Stimulated activated CD4-positive, alpha-beta T cell treated with anti-CD3 and anti-CD28 coated beads, Interleukin-4, amount 100 ng/mL, for 4 hours (primary cell): ENCODE measurements at places on chromosomes 2 and 18.

DNA sequence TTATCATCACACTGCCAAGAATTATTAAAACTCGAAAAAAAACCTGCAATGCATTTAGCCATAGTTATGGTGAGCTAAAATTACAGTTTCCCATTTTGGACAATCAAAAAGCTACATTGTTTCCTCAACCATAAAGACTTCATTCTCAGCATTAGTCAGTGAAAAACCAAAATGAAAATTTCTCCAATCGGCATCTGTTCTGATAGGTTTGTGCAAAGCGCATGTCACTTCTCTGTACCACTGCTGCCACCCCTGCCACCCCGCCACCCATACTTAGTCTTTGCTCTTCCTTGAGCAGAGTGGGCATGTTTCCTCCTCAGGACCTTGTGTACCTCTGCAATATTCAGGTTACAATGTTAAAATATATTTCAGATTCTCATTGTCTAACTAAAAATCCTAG is 7.1 kb upstream of the ZBTB14 start:
- DNase-seq: no peak

DNA sequence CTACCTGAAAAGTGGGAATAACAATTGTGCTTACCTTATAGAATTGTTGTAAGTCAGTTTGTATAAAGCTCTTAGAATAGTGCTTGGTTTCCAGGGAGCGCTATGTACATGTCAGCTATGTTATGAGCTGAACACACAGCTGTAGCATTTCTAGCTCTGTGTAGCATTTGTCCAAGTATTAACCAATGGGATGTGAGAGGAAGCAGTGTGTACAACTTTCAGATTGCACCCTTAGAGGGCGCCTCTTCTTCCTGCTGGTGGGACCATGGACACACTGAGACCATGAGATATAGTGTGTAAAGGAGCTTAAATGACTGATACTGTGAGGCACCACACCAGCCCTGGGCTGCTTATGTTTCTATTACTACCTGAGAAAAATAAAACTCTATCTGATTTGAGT is 380.2 kb downstream of the LNPK start:
- no peak for DNase-seq

- no peak for DNase-seq
Measured at GRCh38 chr18:38241216-38241615, 675.6 kb upstream of the CELF4 start.

DNA sequence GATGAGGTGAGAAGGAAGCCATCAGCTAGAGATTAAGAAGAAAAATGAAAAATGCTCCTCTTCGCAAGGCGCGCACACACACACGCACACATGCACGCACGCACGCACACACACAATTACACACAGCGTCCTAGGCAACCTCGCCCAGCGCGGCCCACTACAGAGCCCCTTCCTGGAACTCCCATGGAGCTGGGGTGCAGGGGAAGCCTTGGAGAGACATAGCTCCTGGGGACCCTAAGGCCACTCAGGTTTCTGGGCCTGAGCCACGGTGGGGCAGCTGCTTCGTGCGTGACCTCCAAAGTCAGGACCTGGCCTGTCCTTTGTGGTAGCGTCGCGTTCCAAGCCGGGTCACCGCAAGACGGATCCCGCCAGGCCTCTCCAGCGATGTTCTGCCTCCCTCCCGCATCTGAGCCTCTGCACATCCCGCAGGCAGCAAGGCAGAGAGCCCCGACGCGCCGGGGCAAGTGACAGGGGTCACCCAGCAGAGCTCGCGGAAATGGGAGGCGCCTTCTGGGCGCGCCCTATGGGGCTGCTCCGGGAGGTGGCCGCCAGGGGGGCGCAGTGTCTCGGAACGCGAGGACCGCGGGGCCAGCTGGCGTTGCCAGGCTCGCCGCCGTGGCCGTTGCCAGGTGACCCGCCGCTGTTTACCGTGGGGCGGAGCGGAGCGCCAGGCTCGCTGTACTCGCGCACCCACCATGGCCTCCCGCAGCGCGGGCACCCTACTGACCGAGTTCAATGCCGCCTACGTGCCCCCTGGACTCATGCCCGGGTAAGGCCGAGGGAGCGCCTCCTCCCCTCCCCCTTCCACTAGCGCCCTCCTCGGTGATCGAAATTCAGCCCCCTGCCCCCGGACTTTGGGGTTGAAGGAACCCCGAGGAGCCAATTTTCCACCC is 79.0 kb downstream of the CIB4 start:
- no peak for DNase-seq

GRCh38 chr2:30206461-30207430 is 24.6 kb upstream of the LBH start:
- no peak for DNase-seq

GRCh38 chr2:182077448-182078142 is 91.9 kb downstream of the PPP1R1C start:
- no peak for DNase-seq

GRCh38 chr2:45276914-45277313 is 267.7 kb upstream of the SIX2 start:
- DNase-seq: no peak

DNA sequence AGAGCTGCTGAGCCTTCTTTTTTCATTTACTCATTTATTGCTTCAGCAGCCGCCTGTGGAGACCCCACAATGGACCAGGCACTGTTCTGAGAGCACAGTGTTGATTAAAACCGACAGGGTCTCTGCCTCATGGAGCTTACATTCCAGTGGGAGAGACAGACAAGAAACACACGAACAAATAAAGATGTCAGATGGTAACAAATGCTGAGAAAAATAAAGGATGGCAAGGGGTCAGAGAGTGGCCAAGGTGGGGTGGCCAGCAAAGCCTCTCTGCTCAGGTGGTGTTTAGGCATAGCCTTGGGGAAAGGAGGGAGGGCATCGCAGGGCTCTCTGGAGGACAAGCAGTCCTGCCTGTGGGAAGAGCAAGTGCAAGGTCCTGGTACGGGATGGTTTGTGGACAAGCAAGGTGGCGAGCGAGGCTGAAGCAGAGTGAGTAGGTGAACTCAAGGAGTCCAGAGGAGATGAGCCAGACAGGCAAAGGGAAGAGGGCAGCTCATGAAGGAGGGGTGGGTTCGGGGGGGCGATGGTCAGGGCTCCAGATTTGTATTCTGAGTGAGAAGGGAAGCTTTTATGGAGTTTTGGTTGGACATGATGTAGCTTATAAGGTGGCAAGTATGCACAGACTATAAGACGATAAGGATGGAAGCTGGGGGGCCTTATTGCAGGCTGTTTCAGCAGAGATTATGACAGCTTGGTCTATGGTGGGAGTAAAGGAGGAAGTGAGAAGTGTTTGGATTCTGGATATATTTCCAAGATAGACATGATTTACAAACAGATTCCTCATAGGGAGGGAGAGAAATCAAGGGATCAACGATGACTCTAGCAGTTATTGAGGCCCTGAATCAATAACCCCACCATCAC is 8.8 kb upstream of the ITGB6 start:
- DNase-seq: no peak

- DNase-seq: no peak
Measured at GRCh38 chr18:36326771-36327170, 29.3 kb downstream of the FHOD3 start.

DNA sequence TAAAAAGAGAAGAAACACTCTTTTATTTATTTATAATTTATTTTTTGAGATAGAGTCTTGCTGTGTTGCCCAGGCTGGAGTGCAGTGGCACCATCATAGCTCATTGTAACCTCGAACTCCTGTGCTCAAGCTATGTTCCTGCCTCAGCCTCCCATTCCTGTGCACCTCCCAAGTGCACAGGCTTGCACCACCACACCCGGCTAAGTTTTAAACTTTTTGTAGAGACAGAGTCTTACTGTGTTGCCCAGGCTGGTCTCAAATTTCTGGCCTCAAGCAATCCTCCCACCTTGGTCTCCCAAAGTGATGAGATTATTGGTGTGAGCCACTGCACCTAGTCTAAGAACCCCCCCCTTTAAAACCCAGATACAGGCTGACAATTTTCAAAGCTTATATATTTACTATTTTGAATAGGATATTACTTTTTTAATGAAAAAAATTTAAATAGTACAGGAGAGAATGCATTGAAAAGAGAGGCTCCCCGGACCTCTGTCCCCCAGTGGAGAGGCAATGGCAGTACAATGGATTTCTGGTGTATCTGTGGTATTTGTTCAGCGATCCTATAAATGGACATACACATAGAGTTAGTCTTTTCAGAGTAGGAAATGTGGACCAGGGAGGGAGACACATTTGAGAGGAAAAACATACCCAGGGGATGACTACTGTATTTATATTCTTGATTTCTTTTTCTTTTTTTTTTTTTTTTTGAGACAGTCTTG is 48.1 kb upstream of the CNOT11 start:
- DNase-seq: no peak

DNA sequence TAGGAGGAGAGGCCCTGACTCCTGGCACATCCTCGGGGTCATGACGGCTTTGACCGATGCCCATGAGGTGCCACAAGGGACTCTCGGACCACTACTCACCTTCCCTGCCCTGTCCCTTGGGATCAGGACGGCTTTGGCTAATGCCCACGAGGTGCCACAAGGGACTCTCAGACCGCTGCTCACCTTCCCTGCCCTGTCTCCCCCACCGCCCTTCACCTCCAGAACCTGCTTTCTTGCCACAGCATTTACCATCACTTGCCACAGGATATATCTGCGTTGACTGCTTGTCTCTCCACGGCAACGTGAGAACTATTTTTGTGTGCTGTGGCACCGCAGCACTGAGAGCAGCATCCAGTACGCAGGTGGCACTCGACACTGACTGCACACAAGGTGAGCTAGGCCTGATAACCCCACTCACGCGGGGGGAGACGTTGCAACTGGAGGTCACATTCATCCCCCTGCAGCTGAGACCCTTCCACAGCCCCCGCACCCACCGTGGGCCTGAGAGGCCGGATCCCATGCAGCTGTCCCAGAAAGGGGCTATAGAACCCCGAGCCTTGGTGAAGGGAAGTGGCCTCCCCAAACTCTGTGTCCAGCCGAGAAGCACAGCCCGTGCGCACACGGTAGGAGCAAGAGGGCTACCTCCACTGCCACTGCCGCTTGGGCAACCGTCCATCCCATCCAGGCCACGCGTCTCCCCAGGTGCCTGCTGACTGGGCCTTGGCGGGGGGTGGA is 47.5 kb downstream of the ANO7 start:
- no peak for DNase-seq

DNA sequence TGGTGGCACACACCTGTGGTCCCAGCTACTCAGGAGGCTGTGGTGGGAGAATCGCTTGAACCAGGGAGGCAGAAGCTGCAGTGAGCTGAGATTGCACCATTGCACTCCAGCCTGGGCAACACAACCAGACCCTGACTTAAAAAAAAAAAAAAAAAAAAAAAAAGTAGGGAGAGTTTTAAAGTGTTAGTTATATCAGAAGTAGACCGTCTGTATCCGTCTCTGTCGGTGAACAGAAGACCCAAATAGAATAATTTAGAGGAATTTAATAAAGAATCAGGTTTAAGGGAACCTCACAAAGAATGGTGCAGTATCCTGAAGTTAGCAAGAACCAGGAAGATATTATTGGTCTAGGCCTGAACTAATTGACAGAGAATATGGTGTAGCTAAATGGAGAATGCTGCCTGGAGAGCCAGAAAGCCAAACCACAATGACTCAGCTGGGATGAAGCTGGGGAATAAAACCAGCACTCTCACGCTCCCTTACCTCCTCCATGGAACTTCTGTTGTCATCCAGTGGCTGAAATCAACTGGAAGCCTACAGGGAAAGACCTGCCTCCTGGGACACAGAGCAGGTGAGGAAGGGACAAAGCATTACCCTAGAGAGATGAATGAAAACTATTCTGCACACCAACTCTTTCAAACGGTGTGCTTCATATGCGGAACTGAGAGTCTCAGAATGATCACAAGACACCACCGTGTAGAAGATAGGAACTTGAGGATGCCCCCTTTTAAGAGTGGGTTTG is 39.1 kb upstream of the PLEKHM3 start:
- no peak for DNase-seq

DNA sequence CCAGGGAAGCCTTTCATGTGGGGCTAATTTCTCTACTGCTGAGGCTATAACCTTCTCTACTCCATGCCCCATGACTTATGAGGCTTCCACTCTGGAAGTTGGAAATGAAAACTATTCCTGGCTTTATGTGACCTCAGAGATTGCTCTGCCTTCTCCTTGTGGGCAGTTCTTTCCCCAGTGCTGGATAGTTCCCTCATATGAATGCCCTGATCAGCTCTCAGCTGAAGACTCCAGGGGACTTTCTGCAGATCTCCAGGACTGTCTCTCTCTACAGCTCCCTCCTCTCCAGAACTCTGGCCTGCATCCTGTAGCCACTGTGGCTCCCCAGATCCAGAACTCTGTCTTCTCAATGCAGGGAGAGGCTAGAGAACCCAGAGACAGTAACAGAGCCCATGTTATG is 235.1 kb downstream of the SEPTIN10 start:
- no peak for DNase-seq

- DNase-seq: no peak
Measured at GRCh38 chr2:37052600-37053332, 31.4 kb downstream of the HEATR5B start.

GRCh38 chr2:211744379-211744778 is 794.2 kb downstream of the ERBB4 start:
- DNase-seq: no peak

DNA sequence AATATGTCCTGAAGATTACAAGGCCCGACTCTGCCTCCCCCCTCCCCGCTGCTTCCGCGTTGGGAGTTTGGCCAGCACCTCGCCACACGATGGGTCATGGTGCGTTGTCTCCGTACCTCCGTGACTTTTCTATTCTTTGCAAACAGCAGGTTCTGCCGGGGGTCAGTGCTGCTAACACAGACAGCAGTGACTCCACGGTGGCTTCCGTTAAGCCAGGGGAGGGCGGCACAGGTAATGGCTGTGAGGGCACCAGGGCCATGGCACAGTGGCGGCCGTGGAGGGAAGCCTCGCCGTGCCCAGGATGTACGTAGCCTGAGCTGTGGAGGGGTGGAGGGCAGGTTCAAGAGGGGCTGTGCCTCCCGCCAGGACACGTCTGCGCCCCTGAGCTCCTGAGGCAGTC is 115.5 kb downstream of the NFATC1 start:
- DNase-seq: no peak

- DNase-seq: no peak
Measured at GRCh38 chr2:196459539-196459938, 180.0 kb upstream of the CCDC150 start.

GRCh38 chr2:55887351-55887750 is 36.2 kb downstream of the EFEMP1 start:
- DNase-seq: no peak

GRCh38 chr2:232890896-232891601 is 21.0 kb downstream of the SNORC start:
- DNase-seq: no peak
